ENCODE measurements at places on chromosomes 12 and 14. TPM values are rescaled to one million over a fixed set of nuclear protein-coding genes. Genes with fewer than 3 reads are reported as not detected.

Gene NID2
- 133 TPM for total RNA-seq

Gene PGAM5
- 57.0 TPM for total RNA-seq

Gene LRCOL1
- total RNA-seq = 0.33 TPM

Gene ALDH1L2
- 62.8 TPM for total RNA-seq

Gene RND1
- 0.12 TPM for total RNA-seq

Gene VRTN
- not detected for total RNA-seq

Gene COL2A1
- total RNA-seq = not detected

Gene FRMD6
- total RNA-seq = 478 TPM

Gene GABARAPL1
- total RNA-seq = 55.2 TPM

Gene SLC38A4
- total RNA-seq = 0.25 TPM

All from uterine smooth muscle cell (primary cell).